ENCODE measurements at places on chromosomes 3 and 15.
A peak's percentile ranks its signal among the peaks of the same experiment; 100 is the strongest.

DNA sequence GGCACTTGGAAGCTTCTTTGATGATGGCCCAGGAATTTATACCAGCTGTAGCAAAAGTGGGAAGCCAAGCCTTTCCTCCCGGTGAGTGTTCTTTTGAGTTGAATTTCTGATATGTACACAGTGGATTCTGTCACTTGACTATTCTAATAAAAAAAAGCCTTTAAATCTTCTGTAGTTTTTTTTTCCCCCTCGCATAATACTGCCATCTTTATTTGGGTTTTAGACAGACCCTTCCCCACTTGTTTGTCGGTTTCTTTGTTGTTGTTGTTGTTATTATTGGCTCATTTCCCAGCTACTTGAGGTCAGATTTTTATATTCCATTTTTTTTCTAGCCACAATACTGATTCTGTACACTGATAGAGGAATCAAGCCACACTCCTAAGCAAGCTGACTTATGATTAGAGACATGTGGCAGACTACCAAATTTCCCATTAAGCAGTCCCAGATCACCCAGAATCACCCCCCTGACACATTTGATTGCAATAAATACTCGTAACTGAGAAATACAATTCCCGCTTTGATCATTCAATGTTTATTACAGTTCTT lies 122.4 kb upstream of the IL12A start:
- DNase-seq: no peak

- DNase-seq: no peak
Measured at GRCh38 chr3:67781218-67781617, 126.8 kb upstream of the SUCLG2 start.

GRCh38 chr15:36737430-36737891 lies 158.0 kb downstream of the CDIN1 start:
- no peak for DNase-seq

- DNase-seq: no peak
Measured at GRCh38 chr15:71261909-71262308, 146.6 kb downstream of the THSD4 start.

DNA sequence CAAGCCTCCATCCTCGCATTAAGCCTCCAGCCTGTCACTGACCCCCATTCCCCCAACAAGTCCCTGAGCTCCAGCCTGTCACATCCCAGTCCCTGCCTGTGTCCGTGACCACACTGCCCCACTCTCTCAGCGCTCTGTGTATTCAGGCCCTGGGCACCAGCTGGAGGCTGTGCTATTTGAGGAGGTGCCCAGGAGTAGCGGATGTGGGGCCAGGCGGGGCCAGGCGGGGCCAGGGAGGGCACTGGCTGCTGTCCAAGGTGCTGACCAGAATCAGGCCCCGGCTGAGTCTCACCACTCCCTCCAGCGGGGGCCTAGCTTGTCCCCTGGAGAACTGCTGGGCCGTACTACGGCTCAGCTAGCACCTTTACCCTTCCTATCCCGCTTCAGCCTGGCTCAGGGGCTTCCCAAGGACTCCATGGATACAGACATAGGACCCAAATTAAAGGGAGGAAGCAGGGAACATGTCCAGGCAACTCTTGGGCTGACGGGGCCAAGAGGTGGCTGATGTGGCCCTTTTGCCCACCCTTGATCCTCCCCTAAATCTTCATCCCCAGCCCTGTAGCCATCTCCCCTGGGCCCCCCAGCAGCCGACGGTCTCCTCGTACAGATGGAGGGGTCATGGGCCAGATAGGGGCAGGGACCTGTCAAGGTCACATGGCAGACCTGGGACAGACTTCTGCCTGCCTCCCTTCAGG lies 1.1 kb downstream of the HHATL start:
- DNase-seq: peak; percentile 60

DNA sequence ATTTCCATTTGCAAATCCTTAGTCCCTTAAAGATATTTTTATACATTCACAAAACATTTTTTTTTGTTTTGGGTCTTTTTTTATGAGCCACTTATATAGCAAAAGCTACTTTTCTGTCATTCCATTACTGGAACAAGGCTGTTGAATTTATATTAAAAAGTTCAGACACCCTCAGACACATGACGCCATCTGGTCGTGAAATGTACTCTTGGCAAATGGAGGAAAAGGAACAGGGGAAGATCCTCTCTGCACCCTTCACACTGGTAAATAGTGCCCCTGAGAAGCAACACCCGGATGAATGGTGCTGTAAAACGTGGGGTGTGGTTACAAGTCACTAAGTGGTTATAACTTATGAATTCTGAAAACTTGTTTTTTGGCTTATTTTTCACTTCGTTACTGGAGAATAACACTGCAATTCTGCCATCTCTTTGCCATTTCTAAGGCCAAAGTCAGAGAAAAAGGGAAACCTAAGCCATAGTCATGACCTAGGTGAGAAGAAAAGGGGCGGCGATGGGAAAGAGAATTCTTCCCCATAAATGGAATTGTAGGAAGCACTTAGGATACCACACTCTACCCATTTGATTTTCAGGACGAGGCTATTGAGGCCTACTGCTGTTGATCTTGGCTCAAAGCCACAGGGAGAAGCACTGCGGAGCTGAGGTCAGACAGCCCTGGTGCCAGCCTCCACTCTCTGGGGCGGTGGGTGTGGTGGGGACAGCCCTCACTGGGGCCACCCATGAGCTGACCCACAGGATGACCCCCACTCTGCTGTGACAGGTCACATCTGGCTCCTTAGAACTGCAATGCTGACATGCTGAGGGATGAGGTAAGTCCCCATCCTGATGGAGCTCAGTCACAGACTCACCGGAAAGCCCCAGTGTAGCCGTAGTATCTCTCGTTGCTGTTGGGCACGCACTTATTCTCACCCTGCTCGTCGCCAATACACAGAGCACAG lies 21.9 kb downstream of the LTF start:
- no peak for DNase-seq

DNA sequence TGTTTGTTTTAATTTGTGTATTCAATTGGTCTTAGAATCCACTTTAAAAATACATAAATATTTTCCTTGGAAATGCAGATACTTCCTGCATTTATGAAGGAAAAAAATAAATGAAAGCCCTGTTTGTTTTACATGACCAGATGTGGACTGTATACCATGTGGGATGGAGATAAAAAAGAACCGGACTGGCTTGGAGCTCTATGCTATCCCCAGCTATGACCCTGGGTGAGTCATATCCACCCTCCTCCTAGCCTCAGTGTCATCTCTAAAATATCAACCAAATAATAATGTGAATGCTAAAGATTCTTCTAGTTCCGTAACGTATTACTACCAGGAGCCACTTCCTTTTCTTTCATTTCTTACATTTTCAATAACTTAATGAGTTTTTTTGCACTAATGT lies 44.5 kb upstream of the PDZRN3 start:
- DNase-seq: no peak

DNA sequence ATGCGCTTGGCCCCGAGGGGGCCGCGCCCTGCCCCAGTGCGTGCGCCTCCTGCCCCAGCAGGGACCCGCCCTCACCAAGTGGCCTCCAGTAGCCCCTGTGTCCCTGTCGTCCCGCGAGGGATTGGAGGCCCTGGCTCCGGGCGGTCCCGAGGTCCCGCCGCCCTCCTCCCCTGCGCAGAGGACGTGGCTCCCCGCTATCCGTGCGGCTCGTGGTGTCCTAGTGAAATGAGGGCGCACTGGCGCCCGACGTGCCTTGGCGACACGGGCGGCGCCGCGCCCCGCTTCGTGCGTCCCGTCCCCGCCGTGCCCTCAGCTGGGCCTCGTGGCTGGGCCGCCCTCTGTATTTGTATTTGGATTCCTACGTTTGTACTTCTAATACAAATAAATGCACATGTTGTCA lies 557.5 kb downstream of the OCA2 start:
- no peak for DNase-seq

- DNase-seq: no peak
Measured at GRCh38 chr15:68962465-68962864, 32.1 kb downstream of the SPESP1 start.

- no peak for DNase-seq
Measured at GRCh38 chr3:170344971-170345370, 12.5 kb upstream of the SKIL start.

DNA sequence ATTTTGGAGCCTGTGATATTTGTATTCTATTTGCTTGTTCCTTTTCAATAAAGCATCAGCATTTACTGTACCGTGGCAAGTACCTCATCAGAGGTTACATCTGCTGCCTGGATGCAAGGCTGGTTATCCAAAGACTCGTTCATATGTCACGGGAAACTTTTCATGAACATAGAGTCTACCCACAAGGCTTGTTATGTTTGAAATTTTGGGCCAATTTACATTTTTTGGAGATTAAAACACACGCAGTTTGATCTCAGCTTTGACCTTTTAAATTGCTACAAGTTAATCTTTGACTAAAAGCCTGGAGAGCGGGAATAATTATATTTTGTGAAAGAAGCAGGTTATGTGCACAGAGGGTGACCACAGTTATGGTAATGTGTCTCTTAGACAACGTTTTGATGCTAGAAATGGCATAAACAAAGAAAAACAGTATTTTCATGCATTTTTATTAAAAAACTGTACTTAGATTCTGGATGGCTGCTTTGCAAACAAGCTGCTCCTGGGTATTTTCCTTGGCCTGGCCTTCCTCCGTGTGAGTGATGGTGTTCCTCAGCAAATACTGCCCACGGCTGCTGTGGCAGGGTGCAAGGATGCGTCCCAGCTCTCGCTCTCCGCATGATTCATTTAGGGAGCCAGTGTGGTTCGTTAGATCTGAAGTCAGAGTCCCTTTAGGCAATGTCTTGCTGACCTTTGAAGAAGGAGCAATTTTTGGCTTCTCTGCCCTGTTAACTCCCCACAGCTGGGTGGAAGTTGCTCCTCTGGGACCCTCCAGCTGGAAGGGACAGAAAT lies 27.1 kb downstream of the CHST2 start:
- DNase-seq: no peak

DNA sequence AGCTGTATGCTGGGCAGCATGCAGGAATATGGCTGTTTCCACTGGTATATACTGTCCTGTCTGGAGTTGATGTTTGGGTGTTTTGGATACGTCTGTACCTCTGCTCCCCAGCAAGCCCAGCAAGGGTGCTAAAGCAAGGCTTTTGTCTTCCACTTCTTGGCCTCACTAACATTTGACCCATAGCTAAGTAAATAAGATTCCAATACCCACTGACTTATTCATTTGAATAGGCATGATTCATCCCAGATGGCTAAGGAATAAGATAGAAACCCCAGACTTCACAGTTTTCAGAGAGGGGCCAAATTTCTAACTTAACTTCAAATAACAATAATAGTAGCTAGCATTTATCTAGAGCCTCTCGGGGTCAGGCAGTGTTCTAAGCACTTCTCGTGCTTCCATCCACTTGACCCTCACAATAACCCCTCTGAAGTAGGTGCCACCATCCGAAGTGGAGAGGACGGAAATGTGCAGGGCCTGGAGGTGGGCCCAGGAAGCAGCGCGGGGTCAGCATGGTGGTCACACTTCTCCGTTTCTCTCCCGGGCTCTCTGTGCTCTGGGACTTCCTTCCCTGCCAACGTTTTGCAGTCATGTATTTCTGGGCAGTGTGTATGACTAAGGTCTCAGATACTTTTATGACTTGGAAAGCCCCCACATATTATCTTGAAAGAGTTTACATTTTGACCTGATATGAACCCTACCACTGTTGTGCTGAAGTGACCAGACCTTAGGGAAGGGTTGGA lies 39.3 kb downstream of the LRRK1 start:
- DNase-seq: no peak

GRCh38 chr3:16998236-16998923 lies 113.6 kb downstream of the PLCL2 start:
- no peak for DNase-seq

DNA sequence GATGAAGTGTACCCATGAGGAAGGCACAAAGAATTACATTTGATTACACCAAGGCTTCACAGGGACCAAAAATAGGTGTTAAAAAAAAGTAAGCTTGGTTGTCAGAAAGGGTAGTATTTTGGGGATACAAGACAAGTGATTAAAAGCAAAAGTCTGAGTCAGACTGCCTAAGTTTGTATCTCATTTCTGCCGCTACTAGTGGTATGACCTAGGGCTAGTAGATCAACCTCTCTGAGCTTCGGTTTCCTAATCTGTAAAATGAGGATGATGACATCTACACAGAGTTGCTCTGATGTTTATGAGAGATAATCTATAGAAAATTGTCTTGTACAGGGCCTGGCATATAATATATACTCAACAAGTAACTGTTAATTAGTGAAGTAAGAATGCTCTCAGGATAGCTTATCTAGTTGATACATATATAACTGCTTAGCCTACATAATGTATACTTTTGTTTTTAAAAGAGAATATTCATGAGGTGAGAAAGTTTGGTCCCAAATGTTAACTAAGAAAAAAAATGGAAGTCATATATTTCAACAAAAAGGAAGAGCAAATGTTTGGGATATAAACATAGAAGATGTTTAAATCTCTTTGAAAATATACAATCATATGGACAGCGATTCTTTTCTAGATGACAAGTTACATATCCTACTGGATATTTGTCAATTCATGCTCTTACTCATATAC lies 163.0 kb upstream of the SLC2A2 start:
- no peak for DNase-seq

GRCh38 chr15:98380721-98381120 lies 267.6 kb upstream of the IGF1R start:
- DNase-seq: no peak

- no peak for DNase-seq
Measured at GRCh38 chr3:186133980-186134379, 25.1 kb upstream of the ETV5 start.

DNA sequence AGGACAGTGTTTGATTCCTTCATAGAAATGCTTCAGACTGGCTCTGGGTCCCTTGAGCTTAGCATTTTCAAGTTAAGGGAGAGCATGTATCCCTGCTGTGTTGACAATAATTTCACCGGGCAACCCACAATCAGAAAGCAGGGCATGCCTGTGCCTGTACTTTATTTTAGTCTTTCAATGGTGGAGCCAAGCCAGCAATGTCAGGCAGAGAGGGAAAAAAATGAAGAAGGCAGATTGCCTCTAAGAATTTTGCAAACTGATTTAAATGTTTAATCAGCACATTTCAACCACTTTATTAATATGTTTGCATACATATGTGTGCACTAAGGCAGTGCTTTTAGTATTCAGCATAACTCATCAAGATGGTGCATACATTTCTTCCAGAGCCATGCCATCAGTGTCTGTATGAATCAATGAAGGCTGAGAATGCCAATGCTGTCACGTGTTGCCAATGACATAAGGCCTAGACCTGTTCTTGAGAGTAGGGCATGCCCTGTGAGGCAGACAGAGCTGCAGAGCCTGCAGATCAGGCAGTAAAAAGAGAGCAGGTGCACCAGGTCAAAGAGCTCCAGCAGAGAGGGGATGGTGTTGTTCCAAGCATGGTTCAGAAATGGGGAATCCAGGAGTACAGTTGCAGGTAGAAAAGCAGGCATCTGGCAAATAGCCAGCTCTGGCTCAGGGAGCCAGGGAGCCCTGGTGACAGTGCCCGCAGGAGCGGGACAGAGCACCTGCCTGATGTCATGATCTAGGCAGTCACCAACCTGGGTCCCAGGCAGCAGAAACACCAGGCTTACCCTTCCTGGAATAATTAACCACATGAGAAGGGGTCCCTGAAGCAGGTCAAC lies 508.5 kb downstream of the GABRG3 start:
- no peak for DNase-seq

GRCh38 chr3:141391991-141392316 lies 23.6 kb downstream of the ZBTB38 start:
- no peak for DNase-seq

GRCh38 chr3:23209747-23210487 lies 6.8 kb downstream of the UBE2E2 start:
- DNase-seq: no peak
